ENCODE measurements at places on chromosomes 7 and 10.

- no peak for DNase-seq
These were observed 119.1 kb upstream of the WDR11 start for GRCh38 chr10:120732067-120732466.

GRCh38 chr10:16942381-16943078 is 125.3 kb upstream of the RSU1 start:
- no peak for DNase-seq

GRCh38 chr7:105652359-105652993 is 71.2 kb upstream of the EFCAB10 start:
- peak; percentile 72 for DNase-seq

DNA sequence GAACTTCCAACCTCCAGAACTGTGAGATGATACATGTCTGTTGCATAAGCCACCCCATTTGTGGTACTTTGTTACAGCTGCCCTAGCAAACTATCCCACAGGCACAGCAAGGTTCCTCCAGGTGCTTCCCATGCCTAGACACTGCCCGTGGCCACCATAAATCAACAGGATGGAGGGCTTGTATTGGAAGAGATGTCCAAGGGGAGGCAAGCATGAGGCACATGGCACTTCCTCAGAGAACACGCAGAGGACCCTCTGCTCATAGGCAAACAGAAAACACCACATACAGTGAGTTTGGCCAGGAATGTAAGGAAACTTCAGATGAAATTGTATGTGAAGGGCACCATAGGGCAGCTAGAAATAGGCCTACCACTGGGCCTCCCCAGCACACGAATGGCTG is 291.1 kb downstream of the GRID1 start:
- no peak for DNase-seq

- no peak for DNase-seq
These were observed 13.8 kb downstream of the PDSS1 start for GRCh38 chr10:26711324-26711723.

DNA sequence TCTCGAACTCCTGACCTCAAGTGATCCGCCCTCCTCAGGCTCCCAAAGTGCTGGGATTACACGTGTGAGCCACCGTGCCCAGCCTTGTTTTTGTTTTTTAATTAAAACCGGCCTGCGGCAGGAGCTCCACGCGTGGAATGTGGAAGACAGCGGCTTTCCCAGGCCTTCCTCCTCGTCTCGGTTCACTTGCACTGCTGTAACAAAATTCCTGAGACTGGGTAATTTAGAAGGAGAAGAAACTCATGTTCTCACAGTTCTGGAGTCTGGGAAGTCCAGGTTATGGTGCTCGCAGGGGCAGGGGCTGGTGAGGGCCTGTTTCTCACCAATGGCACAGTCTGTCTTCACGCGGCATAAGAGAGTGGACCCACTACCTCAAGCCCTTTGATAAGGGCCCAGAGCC is 14.4 kb upstream of the CRYGN start:
- DNase-seq, result no peak

GRCh38 chr10:120327675-120328074 is 129.4 kb upstream of the PLPP4 start:
- no peak for DNase-seq

GRCh38 chr10:99276848-99277486 is 41.3 kb upstream of the HPSE2 start:
- peak; percentile 20 for DNase-seq

DNA sequence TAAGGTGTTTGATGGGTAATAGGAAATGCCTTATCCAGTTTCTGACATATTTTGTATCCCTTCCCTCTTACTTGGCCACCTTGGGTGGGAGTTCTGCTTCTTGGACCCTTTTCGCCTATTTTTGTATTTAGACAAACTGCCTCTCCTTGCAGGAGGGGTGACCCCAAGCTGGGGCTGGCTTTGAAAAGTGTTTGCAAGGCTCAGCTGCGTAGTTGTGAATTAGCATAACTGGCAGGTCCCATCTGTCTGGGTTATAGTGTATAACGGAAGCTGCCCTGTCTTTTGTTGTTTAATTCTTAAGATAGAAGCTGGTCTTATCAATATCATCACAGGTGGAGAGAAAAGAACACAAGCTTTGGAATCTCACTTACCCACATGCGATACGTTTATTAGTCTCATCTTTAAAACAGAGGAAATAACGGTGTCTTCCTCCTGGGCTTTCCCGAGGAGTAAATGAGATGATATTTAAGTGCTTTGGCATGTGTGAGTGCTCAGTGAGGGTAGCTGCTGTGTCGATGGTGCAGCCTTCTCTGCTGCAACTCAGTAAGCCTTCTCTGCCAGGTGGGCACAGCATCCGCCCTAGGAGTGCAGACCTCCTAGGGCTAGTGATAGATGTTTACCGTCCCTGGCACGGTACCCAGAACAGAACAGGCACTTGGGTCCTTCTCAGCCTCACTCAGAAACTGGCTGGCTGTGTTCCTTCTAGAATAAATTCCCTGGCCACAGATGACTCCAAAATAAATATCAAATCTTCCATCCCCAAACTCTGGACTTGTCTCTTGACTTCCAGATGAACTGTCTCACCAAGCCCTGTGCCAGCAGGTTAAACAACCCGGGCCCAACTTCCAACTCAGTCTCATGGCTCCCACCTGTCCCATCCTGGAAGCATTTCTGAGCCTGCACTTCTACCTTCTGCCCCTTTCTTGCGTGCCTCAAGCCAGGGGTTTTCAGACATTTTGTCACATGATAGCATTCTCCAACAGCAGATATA is 227.3 kb downstream of the GFRA1 start:
- DNase-seq, result no peak

GRCh38 chr7:151017953-151018420 is 6.3 kb downstream of the ATG9B start:
- peak; percentile 87 for DNase-seq

GRCh38 chr10:84306751-84307384 is 21.5 kb upstream of the CCSER2 start:
- peak; percentile 67 for DNase-seq

- no peak for DNase-seq
These were observed 897.1 kb downstream of the GATA3 start for GRCh38 chr10:8951440-8952089.

DNA sequence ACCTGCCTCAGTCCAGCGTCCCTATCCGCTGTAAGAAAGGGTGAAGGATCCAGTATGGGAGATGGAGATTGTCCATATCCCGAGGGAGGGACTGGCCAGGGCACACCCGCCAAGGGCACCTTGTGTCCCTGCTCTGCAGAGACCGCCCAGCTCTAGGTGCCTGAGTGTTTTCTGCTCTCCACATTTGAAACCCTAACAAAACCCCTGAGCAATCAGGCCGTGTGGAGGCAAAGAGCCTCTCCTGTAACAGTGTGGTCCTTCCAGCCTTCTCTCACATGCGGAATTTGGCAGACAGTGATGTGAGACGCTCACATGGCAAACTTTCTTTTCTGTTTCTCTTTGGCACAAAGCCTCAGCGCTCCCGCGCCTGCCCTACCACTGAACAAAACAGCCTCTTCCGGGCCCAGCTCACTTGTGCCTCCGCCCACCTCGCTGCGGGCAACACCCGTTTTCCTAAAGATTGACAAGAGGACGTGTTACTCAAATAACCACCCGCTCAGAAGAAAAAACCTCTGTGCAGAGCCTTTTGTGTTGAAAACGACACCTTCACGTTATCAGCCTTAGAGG is 514.8 kb downstream of the DNAJB6 start:
- DNase-seq, result peak; percentile 80

DNA sequence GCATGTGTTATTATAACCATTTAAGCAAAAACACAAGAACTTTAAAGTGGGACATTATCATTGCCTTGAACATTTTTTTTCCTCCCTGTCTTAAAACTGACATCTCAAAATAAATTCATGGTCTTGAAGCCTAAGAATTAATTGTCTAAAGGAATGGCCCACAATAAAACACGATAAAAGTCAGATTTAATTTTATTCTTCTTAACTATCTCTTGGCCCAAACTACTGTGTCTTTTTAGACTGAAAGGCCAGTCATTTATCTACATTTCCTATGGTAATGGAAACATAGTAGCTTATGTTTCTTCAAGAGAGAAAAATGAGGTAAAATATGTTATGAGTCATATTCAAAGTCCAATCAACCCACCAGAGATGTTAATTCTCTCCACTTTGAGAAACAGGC is 24.4 kb upstream of the ETV1 start:
- DNase-seq, result no peak

DNA sequence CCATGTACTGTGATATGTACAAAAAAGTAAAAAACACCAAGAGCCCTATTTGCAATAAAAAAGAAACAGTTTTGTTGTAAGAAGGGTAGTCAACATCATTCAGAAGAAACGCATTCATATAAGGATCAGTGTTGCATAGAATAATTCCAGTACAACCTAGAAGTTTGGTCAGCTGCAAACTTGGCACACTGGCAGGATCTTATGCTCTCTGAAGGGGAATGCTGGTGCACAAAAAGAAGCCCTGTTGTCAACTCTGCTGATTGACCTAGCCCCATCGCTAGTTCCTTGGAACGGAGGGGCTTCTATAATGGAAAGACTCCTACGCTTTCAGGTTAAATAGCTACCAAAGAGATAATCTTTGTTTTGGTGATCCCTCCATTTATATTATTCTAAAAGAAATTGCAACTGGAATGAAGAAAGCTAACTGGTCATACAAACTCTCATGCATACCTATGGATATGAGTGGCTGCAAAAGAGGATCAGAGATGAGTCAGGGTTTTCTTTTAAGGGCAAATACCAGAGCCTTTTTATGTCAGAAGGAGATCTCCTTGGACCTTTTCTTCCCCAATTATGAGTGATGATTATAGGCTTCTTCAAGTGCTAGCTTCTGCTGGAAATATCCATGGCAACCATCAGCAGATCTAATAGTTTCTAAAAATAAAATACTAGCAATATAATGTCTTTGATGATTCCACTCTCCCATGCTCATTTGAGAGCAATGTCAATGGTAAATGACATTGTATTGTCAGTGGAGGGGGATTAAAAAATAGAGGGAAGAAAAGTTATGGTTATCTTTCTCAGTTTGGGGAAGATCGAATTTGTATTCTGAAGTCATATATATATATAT is 312.4 kb upstream of the CACNA2D1 start:
- DNase-seq, result no peak

- DNase-seq, result no peak
These were observed 18.5 kb upstream of the TRIM56 start for GRCh38 chr7:101066833-101067177.

GRCh38 chr10:45399113-45399512 is 25.1 kb downstream of the ALOX5 start:
- DNase-seq, result no peak

DNA sequence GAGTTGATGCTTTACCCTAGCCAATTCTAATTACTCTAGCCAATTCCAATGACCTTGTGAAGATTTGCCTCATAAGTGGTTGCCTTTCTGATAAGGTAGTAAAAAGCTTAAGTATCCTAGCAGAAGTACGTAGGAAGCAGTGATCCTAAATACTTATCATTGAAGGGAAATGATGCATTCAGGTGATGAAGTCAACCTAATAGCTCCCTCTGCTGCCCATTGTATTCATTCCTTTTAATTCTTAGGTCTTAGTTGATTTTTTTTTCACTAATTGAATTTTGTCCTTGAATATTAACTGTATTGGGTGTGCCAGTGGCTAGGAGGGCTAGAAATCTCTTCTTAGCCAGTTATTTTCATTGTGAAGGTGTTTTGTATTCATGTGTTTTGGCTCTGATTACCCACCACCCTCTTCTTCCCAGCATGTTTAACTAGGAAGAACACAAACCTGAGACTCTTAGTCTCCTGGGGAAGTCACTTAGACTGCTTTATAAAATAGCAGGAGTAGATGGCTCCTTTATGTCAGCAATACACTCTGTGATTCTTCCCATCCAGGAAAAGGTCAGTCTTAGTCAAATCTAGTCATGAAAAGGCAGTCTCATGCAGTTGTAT is 46.3 kb downstream of the PLEKHA8 start:
- peak; percentile 16 for DNase-seq

Data from activated CD4-positive, alpha-beta T cell treated with anti-CD3 and anti-CD28 coated beads, Interleukin-2, Interleukin-6, amounts not matched to agents 100 ng/mL and 50 ng/mL, durations not matched to agents 16 hours and 8 hours (primary cell).